ENCODE measurements at places on chromosomes 1 and 21. TPM values are rescaled to one million over a fixed set of nuclear protein-coding genes. Genes with fewer than 3 reads are reported as not detected.

GRCh38 chr1:153698923-153699714, 20.6 kb downstream of the NPR1 start:
- H3K4me1 ChIP-seq, result no peaks in the 10 kb centered on the region
- no peaks in the 10 kb centered on the region for H3K36me3 ChIP-seq
- H3K27me3 ChIP-seq, result no peaks in the 10 kb centered on the region
- no peak overlapping the region for H3K4me3 ChIP-seq
- DNase-seq, result no peak
- no peak overlapping the region for H3K27ac ChIP-seq

GRCh38 chr21:25936776-25937175, 202.0 kb downstream of the GABPA start:
- H3K27me3 ChIP-seq, result no peaks in the 10 kb centered on the region
- no peak overlapping the region for H3K27ac ChIP-seq
- no peak for DNase-seq
- H3K4me1 ChIP-seq, result peaks cover 2% of the 10 kb centered on the region

DNA sequence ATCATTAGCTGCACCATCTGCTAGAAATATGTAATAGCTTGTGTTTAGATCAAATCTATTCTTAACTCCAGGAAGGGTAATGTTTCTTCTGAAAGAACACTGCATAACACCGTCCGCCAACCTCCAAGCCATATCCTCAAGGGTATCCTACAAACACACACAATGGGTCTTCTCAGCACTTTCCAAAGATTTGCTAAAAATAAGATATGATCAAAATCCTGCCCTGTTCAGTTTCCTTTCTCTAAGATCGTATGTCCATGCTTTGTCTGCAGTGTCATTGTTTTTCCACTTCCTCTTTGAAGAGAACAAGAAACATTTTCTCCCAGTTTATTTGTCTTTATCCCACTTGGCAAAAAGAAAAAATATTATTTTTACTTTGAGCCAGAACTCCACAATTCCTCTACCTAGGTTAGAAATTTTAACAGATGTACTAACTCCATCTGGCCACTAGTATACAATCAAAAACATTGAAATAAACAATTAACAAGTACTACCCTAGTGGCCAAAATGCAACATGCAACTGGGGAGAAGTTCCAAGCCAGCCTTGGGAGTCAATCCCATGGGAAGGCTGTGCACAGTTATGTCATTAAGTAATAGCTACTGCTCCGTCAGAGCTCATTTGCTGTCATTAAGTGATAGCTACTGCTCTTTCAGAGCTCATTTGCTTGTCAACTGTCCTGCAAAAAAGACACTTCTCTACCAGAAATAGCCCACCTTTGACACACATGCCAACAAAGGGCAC, 37.8 kb downstream of the FRRS1 start:
- no peak overlapping the region for H3K4me3 ChIP-seq
- H3K27ac ChIP-seq, result no peak overlapping the region
- peaks cover 7% of the 10 kb centered on the region for H3K27me3 ChIP-seq
- H3K36me3 ChIP-seq, result peaks cover 2% of the 10 kb centered on the region
- H3K4me1 ChIP-seq, result peaks cover 2% of the 10 kb centered on the region

- DNase-seq, result no peak
- H3K27me3 ChIP-seq, result no peaks in the 10 kb centered on the region
- H3K36me3 ChIP-seq, result no peaks in the 10 kb centered on the region
- H3K4me3 ChIP-seq, result no peak overlapping the region
- peaks cover 14% of the 10 kb centered on the region for H3K4me1 ChIP-seq
Observed at GRCh38 chr1:11053758-11054137, 6.1 kb downstream of the SRM start.

The SPRR2F gene
- total RNA-seq, result not detected

DNA sequence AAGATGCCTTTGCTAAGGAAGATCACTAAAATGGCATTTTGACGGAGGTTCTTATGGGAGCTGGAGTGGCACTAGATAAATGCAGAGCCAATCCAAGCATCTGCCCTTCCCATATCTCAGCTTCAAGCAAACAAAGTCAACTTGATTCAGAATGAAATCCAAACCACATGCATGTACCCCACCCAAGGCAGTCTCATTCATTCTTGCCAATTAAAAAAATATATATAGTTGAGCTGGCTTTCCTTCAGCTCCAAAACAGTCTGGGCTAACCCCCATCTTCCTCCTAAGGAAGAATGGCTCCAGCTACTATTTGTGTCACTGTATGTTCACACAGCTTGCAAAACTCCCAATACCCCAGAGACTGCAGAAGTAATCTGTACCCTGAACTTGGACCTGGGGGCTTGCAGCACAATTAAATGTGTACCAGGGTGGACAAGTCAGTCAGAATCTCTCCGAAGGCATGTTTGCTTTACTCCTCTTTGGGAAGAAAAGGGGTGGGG, 35.4 kb downstream of the GPR3 start:
- peak overlapping the region; percentile 90 for H3K27ac ChIP-seq
- peaks cover 42% of the 10 kb centered on the region for H3K4me1 ChIP-seq
- H3K4me3 ChIP-seq, result peak overlapping the region; percentile 85
- no peak for DNase-seq
- H3K27me3 ChIP-seq, result no peaks in the 10 kb centered on the region

DNA sequence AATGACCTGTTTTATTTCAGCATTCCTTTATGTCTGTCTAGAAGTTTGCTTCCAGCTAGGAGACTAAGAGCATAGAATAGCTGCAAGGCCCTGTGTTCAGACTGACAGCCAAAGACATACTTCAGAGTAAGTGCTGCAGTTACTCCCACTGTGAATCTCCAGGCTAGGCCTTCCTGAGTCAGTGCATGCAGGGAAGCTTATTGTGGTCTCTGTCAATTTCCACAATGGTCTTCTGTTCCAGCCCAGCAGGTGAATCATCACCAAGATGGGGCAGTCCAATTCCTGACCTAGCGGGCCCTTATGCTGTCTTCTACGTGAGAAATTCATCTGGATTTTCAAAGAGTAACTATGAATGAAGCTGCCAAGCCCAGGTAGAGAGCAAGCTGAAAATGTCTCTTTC, 146.3 kb upstream of the C8B start:
- H3K27ac ChIP-seq, result no peak overlapping the region
- no peaks in the 10 kb centered on the region for H3K27me3 ChIP-seq
- no peak for DNase-seq
- no peak overlapping the region for H3K4me3 ChIP-seq
- H3K36me3 ChIP-seq, result peaks cover 2% of the 10 kb centered on the region
- H3K4me1 ChIP-seq, result no peaks in the 10 kb centered on the region

The BACH1 gene
- total RNA-seq, result 55.6 TPM

The DTL gene
- 1.7 TPM for total RNA-seq

The PRAMEF7 gene
- not detected for total RNA-seq

The CYYR1 gene
- not detected for total RNA-seq

The F3 gene
- 0.50 TPM for total RNA-seq

GRCh38 chr1:76262601-76263000, 188.1 kb downstream of the ST6GALNAC3 start:
- no peaks in the 10 kb centered on the region for H3K36me3 ChIP-seq
- H3K4me1 ChIP-seq, result peaks cover 8% of the 10 kb centered on the region
- DNase-seq, result no peak
- peaks cover 8% of the 10 kb centered on the region for H3K27me3 ChIP-seq

DNA sequence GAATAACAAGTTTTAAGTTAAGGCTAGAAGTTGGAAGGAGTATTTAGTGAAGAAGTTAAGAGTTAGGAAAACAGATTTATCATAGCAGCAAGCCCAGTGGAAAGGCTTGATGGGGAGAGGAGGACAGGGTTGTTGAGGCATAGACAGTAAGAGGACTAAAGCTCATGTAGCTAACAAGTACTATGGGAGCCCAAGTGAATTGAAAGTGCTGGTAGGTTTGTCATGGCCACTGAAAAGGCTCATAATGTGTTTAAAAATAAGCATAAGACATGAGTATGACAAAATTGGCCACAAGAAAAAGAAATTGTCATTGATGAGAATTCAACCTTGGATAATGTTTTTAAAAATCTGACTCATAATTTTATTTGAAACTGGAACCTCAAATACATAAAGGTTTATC, 49.2 kb upstream of the CRB1 start:
- DNase-seq, result no peak
- no peaks in the 10 kb centered on the region for H3K4me1 ChIP-seq
- no peaks in the 10 kb centered on the region for H3K27me3 ChIP-seq

DNA sequence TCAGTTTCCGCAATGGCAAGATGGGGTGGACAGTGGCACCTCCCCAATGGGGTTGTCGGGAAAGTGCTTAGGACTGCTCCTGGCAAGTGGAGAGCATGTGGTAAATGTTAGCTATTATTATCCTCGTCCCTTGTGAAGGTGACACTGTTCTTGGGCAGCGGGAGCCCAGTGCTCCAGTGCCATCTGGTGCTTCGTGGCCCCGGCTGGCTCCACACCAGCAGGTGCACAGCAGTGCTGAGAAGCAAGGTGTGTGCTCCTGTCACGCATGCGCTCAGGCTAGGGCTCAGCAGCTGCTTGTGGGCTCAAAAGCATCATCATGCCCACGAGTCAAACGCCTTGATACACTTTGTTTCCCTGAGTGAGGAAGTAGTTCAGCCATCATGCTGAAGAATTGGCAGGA, 24.9 kb upstream of the KCNC4 start:
- no peak overlapping the region for H3K4me3 ChIP-seq
- H3K36me3 ChIP-seq, result peaks cover 3% of the 10 kb centered on the region
- peaks cover 8% of the 10 kb centered on the region for H3K4me1 ChIP-seq
- DNase-seq, result no peak

GRCh38 chr1:54477153-54477561, 70.9 kb upstream of the ACOT11 start:
- H3K27ac ChIP-seq, result peak overlapping the region; percentile 89
- H3K4me1 ChIP-seq, result peaks cover 55% of the 10 kb centered on the region
- peak overlapping the region; percentile 89 for H3K4me3 ChIP-seq

DNA sequence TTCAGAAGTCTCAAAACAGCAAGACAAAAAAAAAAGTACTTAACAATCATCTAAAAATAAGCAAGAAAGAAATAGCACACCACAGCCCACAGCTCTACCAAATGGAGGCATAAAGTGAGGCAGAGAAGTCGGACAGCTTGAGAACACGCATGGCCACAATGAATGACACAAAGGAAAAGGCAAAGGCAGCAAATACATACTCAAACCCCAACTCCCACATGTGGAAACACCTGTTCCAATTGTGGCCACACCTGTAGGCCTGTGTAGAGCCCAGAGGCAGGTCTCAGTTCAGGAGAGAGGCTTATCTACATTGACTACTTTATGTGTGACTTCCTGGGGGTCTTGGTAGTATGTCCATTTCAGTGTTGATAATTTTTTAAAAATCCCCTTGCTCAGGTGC, 543.5 kb downstream of the LMO4 start:
- no peak for DNase-seq
- H3K4me1 ChIP-seq, result peaks cover 4% of the 10 kb centered on the region
- no peak overlapping the region for H3K4me3 ChIP-seq
- no peak overlapping the region for H3K27ac ChIP-seq
- no peaks in the 10 kb centered on the region for H3K27me3 ChIP-seq
- no peaks in the 10 kb centered on the region for H3K36me3 ChIP-seq

The XCL1 gene
- total RNA-seq, result not detected

DNA sequence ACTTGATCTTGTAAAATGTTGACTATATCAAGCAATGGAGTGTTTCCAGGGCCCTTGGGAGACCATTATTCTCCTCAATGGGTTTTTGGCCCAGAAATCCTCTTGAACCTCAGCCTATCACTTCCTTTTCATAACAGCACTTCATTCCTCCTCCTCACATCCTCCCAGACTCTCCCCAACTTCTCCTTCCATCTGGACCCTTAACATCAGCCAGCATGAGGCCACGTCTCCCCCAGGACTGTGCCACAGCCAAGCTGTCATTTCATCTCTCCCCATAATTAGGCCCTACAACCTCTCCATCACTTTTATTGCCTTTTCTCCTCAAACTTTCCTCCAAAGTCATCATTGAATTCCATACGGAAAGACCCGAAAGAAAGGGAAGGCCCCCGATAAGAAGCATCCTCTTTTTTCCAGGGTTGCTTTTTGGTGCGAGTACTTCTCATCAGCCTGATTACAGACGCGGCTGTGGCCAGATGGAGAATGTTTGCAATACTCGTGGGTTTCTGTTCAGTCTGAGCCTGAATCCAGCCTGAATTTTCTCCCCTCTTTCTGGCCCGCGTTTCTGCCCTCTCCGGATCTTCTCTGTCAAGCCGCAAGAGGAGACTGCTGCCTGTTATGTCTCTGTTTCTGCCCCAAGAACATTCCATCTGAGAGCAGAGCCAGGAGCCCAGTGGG, 52.7 kb upstream of the SLC25A33 start:
- peaks cover 19% of the 10 kb centered on the region for H3K27me3 ChIP-seq
- DNase-seq, result no peak
- H3K27ac ChIP-seq, result no peak overlapping the region
- H3K4me1 ChIP-seq, result peaks cover 3% of the 10 kb centered on the region
- H3K36me3 ChIP-seq, result no peaks in the 10 kb centered on the region
- no peak overlapping the region for H3K4me3 ChIP-seq

The ST6GALNAC5 gene
- not detected for total RNA-seq

The CAPN8 gene
- total RNA-seq, result 0.60 TPM

DNA sequence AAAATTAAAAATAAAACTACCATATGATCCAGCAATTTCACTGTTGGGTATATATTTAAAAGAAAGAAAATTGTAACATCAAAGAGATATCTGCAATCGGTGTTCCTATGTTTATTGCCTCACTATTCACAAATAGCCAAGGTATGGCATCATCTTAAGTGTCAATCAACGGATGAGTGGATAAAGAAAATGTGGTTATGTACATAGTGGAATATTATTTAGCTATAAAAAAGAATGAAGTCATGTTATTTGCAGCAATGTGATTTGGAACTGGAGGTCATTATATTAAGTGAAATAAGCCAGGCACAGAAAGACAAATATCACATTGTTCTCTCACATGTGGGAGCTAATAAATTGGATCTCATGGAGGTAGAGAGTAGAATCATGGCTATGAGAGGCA, 76.3 kb downstream of the RD3 start:
- peak overlapping the region; percentile 69 for H3K27ac ChIP-seq
- H3K36me3 ChIP-seq, result peaks cover 2% of the 10 kb centered on the region
- DNase-seq, result no peak
- H3K27me3 ChIP-seq, result no peaks in the 10 kb centered on the region
- H3K4me1 ChIP-seq, result peaks cover 10% of the 10 kb centered on the region
- peak overlapping the region; percentile 80 for H3K4me3 ChIP-seq

The NFASC gene
- total RNA-seq, result not detected

The SYNC gene
- total RNA-seq, result not detected

DNA sequence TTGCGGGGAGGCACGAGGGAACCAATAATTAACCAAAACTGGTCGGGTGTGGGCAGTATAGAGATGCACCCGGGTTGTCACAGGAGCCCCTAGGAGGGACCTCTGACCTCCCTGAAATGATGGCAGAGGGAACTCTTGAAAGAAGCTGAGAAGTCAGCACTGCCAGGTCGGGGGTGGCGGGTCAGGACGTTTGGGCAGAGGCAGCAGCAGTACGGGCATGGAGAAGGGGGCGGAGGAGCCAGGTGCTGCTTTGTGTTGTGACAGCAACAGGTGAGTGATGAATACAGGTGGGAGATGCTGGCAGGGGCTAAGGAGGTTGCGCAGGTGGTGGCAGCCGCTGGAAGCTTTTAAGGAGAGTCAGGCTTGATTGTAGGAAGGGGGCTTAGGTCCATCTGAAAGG, 11.7 kb downstream of the TNFRSF1B start:
- H3K27me3 ChIP-seq, result no peaks in the 10 kb centered on the region
- peaks cover 2% of the 10 kb centered on the region for H3K36me3 ChIP-seq
- peaks cover 78% of the 10 kb centered on the region for H3K4me1 ChIP-seq
- DNase-seq, result no peak
- peak overlapping the region; percentile 100 for H3K27ac ChIP-seq
- H3K4me3 ChIP-seq, result peak overlapping the region; percentile 94
